ENCODE measurements at places on chromosomes 4 and X. TPM values are rescaled to one million over a fixed set of nuclear protein-coding genes. Genes with fewer than 3 reads are reported as not detected.

The CTSO gene
- polyA plus RNA-seq: 10.8 TPM

The TMEM184C gene
- polyA plus RNA-seq: 4.6 TPM

The PPEF2 gene
- polyA plus RNA-seq: not detected

The ERCC6L gene
- polyA plus RNA-seq: 0.27 TPM

DNA sequence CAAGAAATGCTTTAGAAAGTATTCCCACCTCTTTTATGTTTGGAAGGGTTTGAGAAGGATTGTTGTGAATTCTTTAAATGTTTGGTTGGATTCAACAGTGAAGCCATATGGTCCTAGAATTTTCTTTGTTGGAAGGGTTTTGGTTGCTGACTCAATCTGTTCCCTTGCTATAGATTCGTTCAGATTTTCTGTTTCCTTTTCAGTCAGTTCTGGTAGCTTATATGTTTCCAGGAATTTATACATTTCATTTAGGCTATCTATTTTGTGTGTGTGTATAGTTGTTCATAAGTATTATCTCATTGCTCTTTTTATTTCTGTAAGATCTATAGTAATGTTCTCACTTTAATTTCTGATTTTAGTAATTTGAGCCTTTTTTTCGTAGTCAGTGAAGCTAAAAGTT lies 114.4 kb downstream of the MSN start:
- H3K27ac ChIP-seq: no peak overlapping the region
- no peaks in the 10 kb centered on the region for H3K4me1 ChIP-seq
- no peaks in the 10 kb centered on the region for H3K36me3 ChIP-seq
- no peak for DNase-seq
- H3K4me3 ChIP-seq: no peak overlapping the region
- H3K27me3 ChIP-seq: no peaks in the 10 kb centered on the region

GRCh38 chr4:161791796-161792556 lies 371.8 kb downstream of the FSTL5 start:
- no peak overlapping the region for H3K4me3 ChIP-seq
- H3K4me1 ChIP-seq: no peaks in the 10 kb centered on the region
- H3K36me3 ChIP-seq: no peaks in the 10 kb centered on the region
- H3K27ac ChIP-seq: no peak overlapping the region
- H3K27me3 ChIP-seq: no peaks in the 10 kb centered on the region

- no peaks in the 10 kb centered on the region for H3K4me1 ChIP-seq
- no peaks in the 10 kb centered on the region for H3K27me3 ChIP-seq
- no peak overlapping the region for H3K4me3 ChIP-seq
- no peaks in the 10 kb centered on the region for H3K36me3 ChIP-seq
- no peak overlapping the region for H3K27ac ChIP-seq
Measured at GRCh38 chrX:11059933-11060332, 51.2 kb upstream of the HCCS start.

GRCh38 chrX:9729171-9729885 lies 36.3 kb downstream of the GPR143 start:
- no peak overlapping the region for H3K27ac ChIP-seq
- no peaks in the 10 kb centered on the region for H3K36me3 ChIP-seq
- H3K4me3 ChIP-seq: no peak overlapping the region

DNA sequence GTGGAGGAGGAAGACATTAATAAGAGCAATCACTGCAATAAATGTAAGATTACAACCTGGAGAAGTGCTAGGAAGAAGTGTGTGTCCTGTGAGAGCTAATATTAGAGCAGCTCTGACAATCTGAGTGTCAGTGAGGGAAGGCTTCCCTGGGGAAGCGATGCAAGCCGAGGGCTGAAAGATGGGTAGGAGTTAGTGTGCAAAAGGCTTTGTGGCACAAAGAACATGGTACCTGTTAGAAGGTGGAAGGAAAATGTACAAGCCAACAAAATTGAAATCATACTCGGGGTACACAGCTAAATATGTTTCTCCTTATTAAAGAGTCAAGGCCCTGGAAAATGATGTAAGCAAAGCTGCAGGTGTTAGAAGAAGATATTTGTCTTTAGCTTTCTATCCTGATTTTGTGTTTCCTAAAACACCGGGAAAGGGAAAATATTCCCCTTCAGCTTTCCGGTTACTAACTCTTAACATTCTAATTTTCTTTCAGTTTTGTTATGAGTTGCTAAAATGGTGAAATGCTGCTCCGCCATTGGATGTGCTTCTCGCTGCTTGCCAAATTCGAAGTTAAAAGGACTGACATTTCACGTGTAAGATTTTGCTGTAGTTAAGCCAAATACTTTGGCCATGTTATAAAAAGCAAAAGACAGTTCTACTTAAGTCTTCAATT lies 808 bp downstream of the THAP6 start:
- H3K27me3 ChIP-seq: no peaks in the 10 kb centered on the region
- H3K4me3 ChIP-seq: peak overlapping the region; percentile 90
- H3K27ac ChIP-seq: peak overlapping the region; percentile 98
- DNase-seq: no peak

- H3K36me3 ChIP-seq: no peaks in the 10 kb centered on the region
- no peak for DNase-seq
- H3K4me1 ChIP-seq: no peaks in the 10 kb centered on the region
- H3K4me3 ChIP-seq: no peak overlapping the region
- no peak overlapping the region for H3K27ac ChIP-seq
Measured at GRCh38 chr4:112896609-112897190, 152.8 kb upstream of the ANK2 start.

- H3K36me3 ChIP-seq: no peaks in the 10 kb centered on the region
- no peaks in the 10 kb centered on the region for H3K4me1 ChIP-seq
- H3K27ac ChIP-seq: no peak overlapping the region
- peak; percentile 2 for DNase-seq
- H3K4me3 ChIP-seq: no peak overlapping the region
- H3K27me3 ChIP-seq: no peaks in the 10 kb centered on the region
Measured at GRCh38 chr4:120517966-120518365, 404.6 kb downstream of the PRDM5 start.

DNA sequence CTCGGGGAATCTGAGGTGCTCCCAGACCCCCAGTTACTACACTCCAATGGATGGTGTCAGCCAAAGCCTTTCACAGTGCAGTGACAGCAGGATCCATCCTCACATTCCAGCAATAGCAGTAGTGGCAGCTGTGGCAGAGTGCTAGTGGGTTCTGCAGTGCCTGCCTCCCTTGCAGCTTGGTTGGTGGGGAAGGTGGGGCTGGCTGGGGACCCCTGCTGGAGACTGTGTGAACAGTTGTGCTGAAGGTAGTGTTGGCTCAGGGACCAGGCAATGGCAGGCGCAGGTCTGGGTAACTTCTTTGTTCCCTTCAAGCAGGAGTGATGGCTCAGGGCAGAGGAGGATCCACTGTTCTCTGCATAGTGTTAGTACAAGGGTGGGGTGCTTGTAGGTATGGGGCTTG lies 343.7 kb upstream of the TRAM1L1 start:
- H3K27me3 ChIP-seq: no peaks in the 10 kb centered on the region
- no peaks in the 10 kb centered on the region for H3K36me3 ChIP-seq
- no peak for DNase-seq
- H3K27ac ChIP-seq: no peak overlapping the region
- H3K4me3 ChIP-seq: no peak overlapping the region

- peak overlapping the region; percentile 84 for H3K4me3 ChIP-seq
- H3K27ac ChIP-seq: peak overlapping the region; percentile 95
Measured at GRCh38 chr4:15654593-15655222, 449 bp downstream of the FBXL5 start.

DNA sequence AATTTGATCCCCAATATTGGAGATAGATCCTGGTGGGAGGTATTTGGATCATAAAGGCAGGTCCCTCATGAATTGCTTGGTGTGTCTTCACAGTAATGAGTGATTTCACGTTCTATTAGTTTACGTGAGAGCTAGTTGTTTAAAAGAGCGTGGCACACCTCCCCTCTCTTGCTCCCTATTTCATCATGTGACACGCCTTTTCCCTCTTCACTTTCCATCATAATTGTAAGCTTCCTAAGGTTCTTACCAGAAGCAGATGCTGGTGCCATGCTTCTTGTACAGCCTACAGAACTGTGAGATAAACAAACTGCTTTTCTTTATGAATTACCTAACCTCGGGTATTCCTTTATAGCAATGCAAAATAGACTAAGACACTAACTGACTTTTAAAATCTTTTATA lies 34.0 kb upstream of the FMR1 start:
- no peaks in the 10 kb centered on the region for H3K27me3 ChIP-seq
- no peaks in the 10 kb centered on the region for H3K36me3 ChIP-seq
- no peak for DNase-seq
- H3K4me1 ChIP-seq: no peaks in the 10 kb centered on the region

GRCh38 chr4:54625391-54625790 lies 32.4 kb upstream of the KIT start:
- H3K4me3 ChIP-seq: no peak overlapping the region
- H3K4me1 ChIP-seq: no peaks in the 10 kb centered on the region
- H3K27ac ChIP-seq: no peak overlapping the region

DNA sequence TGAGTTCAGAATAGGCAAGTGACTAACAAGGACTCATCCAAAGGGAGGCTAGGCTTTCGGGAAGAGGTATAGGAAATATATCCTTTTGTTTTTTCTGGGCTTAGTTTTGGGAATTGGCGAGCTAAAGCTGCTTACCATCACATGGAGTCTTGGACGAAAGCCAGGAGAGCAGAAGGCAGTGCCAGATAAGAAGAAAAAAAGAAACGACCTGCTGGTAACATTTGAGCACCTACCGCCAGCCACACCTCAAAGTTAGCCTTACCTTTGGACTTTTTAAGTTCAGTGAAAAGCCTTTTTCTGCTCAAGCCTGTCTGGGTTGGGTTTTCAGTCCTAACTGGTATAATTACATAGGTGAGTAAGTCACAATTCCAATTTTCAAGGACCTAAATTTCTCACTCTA lies 85.1 kb upstream of the LCORL start:
- no peaks in the 10 kb centered on the region for H3K27me3 ChIP-seq
- peaks cover 9% of the 10 kb centered on the region for H3K4me1 ChIP-seq
- H3K36me3 ChIP-seq: no peaks in the 10 kb centered on the region
- H3K27ac ChIP-seq: peak overlapping the region; percentile 82
- DNase-seq: peak; percentile 87
- no peak overlapping the region for H3K4me3 ChIP-seq

DNA sequence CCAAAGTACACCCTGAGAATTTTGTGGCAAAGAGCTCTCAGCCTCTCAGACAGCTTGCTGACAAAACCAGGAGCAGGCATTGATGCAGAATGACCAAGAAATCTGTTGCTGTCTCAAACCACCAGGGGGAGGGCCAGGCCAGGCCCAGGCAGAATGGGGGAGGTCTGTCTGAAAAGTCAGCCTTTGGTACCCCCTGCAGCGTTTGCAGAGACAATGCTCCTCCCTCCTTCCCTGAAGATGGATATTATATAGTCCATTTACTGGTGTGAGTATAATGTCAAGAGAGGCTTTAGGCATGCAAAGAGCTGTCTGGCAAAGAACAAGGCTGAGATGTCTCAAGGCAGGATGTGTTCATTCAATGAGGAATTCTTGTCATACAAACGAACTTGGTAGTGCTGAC lies 52.9 kb upstream of the TRPC5OS start:
- H3K4me1 ChIP-seq: no peaks in the 10 kb centered on the region
- no peak overlapping the region for H3K4me3 ChIP-seq
- no peak overlapping the region for H3K27ac ChIP-seq
- no peaks in the 10 kb centered on the region for H3K36me3 ChIP-seq
- H3K27me3 ChIP-seq: no peaks in the 10 kb centered on the region

- no peak for DNase-seq
- no peaks in the 10 kb centered on the region for H3K4me1 ChIP-seq
- no peak overlapping the region for H3K27ac ChIP-seq
- no peak overlapping the region for H3K4me3 ChIP-seq
Measured at GRCh38 chr4:137968956-137969678, 273.0 kb downstream of the SLC7A11 start.

- no peak overlapping the region for H3K4me3 ChIP-seq
- no peaks in the 10 kb centered on the region for H3K36me3 ChIP-seq
- no peaks in the 10 kb centered on the region for H3K4me1 ChIP-seq
- no peak overlapping the region for H3K27ac ChIP-seq
- H3K27me3 ChIP-seq: peaks cover 3% of the 10 kb centered on the region
- peak; percentile 72 for DNase-seq
Measured at GRCh38 chr4:4334798-4335520, 44.9 kb downstream of the ZBTB49 start.

DNA sequence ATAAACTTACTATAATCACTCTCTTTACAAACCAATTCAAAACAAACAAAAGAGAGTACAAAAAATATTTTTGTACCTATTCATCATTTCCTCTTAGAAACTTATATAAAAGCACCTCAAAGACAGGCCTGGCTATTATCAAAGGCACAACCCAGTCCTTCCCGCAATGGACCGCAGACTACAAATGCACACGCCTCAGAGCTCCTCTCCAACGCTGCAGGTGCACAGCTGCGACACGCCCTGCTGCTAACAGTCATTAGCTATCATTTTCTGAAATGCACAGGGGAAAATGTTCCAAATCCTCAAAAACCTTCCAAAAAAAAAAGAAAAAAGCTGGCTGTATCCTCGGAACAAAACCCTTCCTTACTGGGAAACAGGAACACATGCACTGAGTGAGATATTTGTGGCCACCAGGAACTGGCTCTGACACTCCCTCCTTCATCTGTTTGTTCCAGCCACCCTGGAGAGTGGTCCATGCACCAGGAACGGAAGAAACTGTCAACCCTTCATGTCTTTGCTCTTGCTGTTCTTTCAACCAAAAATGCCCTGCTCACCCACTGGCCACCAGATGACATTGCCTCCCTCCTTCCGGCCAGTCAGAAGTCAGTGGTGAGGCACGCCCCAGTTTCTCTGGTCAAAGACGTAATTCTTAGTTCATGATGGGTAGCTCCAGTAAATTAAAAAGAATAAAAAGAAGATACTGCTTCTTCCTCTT lies 16.7 kb downstream of the IRF2 start:
- no peaks in the 10 kb centered on the region for H3K27me3 ChIP-seq
- H3K4me3 ChIP-seq: no peak overlapping the region
- DNase-seq: peak; percentile 43
- no peaks in the 10 kb centered on the region for H3K36me3 ChIP-seq
- H3K27ac ChIP-seq: no peak overlapping the region
- peaks cover 6% of the 10 kb centered on the region for H3K4me1 ChIP-seq

DNA sequence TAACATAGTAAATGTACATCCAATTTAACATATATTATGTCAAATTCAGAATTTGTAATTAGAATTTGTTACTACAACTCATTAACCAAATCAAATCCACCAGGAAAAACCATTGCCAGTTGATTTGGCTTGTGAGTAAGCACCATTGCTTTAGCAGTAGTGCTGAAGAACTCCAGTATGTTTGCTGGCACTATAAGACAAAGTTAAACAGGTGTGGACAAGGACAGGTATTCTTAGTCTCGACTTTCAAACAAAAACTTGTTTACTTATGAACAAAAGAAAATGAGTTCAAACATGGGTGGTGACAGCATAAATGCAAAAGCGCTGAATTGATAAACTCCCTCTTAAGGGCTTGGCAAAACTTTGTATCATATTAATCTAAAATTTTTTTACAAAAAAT lies 1.3 kb upstream of the ADH7 start:
- H3K4me1 ChIP-seq: no peaks in the 10 kb centered on the region
- no peaks in the 10 kb centered on the region for H3K27me3 ChIP-seq
- no peak overlapping the region for H3K27ac ChIP-seq
- H3K4me3 ChIP-seq: no peak overlapping the region
- DNase-seq: no peak

DNA sequence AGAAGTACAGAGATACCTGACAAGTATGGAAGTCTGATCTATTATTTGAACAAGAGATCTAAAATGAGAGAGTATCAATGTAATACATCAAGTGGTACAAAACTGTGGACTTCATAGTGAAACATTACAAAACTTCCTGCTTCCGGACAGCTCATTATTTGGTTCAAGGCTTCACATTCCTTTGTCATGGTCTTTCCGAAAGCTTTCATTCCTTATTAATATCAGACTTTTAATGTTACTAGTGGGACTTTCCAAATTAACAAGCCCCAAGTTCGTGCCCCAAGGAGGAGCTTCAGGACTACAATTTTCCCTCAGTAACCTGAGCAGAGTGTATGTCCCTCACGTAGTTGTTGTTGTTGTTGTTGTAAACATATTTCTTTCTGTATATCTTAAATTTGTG lies 1.2 kb downstream of the CHIC2 start:
- no peaks in the 10 kb centered on the region for H3K27me3 ChIP-seq
- H3K4me3 ChIP-seq: peak overlapping the region; percentile 96
- H3K4me1 ChIP-seq: peaks cover 9% of the 10 kb centered on the region
- no peaks in the 10 kb centered on the region for H3K36me3 ChIP-seq

Data from small intestine (tissue), 16 donors.